ENCODE measurements at places on chromosomes 2 and 18.
A peak's percentile ranks its signal among the peaks of the same experiment; 100 is the strongest.

DNA sequence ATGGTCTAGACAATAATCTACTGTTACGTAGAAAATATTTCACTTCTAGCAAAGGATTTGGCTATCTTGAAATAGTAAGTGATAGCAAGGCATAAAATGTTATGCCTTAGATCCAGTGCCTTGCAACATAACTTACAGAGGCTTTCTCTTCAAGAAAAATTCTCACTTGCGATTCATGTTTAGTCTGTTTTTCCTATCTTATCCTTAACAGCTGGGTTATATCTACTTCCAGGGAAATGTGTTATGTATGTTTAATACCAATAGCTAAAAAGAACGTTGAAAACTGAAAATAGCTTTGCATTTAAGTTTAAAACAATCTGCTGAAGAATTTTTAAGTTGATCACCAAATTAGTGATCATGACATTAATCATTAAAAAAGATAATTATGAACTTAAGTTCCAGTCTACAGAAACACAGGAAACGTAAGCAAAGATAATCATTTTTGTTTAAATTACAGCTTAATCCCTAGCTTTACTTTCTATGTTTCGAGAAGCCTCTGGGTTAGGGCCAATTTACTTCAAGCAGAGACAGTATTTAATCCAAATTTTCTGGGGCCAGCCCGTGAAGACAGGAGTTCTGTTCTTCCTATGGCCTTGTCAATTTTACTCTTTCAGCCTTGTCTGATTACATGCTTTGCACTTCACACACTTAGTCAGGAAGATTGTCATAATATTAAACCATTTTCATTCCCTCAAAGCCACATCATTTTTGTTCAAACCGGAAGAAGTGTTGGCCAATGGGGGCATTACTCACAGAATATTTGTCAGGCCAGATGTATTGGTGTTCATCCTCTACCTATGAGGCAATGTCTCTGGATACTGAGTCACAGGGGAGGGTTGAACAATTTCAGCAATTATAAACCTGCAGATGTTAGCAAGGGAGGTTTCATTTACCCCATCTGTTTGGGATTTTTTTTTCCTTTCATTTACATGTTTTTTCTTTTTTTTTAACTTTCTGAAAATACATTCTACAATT, 1132.9 kb upstream of the ZEB2 start:
- no peak for DNase-seq

- DNase-seq = no peak
Observed at GRCh38 chr2:231276987-231277386, 78.6 kb downstream of the ARMC9 start.

GRCh38 chr2:229296016-229296415, 24.9 kb upstream of the PID1 start:
- DNase-seq = no peak

- DNase-seq = no peak
Observed at GRCh38 chr18:74278058-74278457, 13.7 kb downstream of the CYB5A start.

DNA sequence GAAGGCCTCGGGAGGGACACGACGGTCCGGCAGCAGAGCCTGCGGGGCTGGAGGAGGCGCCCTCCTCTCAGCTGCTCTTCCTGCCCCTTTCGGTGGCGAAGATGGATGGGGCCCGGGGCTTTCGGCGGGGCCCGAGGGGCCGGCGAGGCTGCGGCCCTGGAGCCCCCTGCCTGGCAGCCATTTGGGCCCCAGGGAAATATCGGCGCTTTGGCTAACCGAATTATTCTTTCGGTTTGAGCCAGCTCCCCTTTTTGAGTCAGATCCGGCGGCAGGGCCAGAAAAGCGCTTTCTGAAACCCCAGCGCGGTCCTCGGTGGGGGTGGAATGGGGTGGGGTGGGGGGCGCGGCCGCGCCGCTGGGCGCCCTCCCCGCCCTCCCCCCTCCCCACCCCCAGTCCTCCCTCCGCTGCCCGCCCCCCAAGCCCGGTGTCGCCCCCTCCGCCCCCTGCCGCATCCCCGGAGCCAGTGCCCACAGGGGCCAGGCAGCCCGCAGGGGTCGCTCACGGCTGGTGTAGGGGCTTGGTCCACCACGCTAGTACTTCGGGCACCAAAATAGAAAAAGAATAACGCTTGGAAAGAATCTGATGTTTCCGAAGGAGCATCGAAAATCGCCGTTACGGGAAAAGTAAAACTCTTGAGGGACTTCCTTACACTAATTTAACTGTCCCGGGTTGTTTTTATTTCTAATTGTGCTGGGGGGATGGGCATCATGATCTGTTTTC, 9.1 kb upstream of the ARID5A start:
- no peak for DNase-seq

GRCh38 chr2:71832388-71832787, 315.3 kb downstream of the CYP26B1 start:
- DNase-seq = no peak

DNA sequence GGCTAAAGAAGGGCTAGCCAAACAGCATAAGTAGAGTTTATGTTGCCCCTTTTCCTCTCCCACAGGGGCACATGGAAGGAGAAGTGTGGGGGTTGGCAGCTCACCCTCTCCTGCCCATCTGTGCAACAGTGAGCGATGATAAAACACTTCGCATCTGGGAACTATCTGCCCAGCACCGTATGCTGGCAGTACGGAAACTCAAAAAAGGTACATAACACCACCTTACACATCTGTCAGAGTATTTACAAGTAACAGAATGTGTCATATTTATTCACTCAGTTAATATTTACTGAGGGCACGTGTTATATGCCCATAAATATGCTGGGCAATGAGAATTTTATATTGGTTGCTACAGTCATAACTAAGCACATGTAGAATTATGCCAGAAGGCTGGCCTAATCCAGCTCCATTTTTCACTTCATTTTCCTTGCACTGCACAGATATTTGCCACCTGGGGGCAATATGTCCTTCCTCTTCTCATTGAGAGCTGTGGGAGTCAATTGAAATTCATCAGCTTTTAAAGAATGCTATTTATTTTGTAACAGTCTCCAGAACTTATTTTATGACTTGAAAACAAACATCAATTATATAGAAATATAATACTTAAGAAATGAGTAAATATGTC, 150.6 kb downstream of the RTN4 start:
- DNase-seq = peak; percentile 38

DNA sequence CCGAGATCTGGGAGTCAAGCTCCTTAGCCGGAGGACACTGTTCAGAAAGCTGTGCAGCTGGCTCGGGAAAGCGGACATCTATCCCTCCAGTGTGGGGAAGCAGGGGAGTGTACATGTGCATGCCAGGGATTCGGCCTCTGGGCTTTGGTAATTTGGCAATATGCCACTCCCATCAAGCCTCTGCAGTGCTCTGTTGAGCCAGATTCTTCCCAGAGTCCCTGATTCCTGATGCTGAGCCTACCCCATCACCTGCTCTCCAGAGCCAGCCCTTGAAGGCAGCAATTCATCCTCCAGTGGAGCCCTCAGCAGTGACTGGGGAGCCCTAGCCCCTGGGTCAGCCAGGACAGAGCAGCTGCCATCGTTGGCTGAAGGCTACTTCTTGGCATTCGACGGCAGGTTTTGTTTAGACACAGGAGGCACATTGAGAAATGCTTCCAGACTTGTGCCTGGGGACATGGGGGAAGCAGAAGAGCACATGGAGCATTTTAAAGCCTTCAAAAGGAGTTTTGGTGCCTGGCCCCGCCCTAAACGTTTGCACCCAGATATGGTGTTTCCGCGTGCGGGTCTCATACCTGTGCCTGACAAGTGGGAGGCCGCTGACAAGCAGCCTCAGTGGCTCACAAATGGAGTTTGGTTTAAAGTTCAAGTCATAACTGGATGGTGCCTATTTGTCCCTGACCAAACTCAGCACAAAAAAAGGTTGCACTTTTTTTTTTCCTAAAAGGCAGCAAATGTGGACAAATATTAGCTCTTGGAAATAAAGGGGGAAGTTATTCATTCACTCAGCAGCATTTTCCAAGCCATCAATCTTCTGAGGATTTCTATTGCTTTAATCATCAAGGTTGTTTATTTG, 272.8 kb downstream of the CYRIA start:
- no peak for DNase-seq

- DNase-seq = no peak
Observed at GRCh38 chr2:197170208-197170607, 140.4 kb downstream of the ANKRD44 start.

- no peak for DNase-seq
Observed at GRCh38 chr2:54336136-54336976, 80.3 kb upstream of the TSPYL6 start.

DNA sequence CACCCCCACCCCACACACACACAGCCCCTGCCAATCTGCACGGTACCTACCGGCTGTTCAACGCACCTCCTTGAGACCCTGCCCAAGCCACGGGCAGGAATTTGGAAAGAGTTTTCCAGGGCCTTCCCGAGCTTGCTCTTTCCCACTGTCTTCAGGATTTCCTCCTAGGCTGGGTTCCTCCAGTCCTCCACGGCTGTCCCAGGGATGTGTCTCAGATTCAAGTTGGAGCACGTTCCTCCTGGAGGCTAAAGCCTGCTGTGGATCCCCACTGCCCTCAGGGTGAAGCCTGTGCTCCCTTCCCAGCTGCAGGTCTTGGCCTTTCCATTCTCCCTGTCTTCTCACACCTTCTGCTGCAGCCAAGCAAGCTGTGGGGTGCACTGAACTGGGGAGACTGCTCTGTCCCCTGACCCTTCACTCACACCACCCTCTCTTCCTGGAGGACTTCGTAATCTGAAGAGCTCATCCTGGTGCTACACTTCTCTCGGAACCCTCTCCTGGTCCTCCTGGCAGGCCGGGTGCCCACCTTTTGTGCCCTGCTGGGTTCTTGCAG, 54.9 kb upstream of the HS6ST1 start:
- DNase-seq = no peak

GRCh38 chr2:208359632-208359986, 47.0 kb upstream of the PTH2R start:
- no peak for DNase-seq

DNA sequence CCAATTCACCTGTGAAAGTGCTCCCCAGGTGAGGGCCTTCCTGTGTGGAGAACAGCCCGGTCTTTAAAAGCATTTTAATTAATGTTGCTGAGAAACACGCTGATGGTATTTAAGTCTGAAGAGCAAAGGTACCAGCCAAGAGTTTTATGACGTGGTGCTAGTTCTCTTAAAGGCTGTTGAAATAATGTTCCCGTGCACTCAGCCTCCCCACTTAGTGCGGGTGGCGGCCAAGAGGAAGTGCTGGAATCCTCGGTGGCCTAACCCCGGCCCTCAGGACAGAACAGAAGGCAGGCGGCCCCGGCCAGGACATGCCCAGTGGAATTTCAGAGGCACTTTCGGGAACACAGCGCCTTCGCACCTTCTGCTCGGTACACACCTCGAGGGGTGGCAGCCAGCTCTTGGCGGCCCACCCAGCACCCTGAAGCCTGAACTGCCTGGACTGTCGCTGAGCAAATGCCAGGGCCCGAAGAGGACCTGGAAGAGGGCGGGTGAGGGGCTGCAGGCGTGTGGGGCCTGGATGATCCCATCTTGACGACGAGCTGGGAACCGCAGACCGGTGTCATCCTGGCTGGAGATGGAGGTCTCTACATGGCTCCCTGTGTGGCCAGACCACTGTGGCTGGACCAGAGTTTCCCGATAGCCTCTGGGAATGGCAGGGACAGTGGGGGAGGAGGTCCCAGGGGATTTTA, 142.9 kb downstream of the ASB1 start:
- DNase-seq = no peak

DNA sequence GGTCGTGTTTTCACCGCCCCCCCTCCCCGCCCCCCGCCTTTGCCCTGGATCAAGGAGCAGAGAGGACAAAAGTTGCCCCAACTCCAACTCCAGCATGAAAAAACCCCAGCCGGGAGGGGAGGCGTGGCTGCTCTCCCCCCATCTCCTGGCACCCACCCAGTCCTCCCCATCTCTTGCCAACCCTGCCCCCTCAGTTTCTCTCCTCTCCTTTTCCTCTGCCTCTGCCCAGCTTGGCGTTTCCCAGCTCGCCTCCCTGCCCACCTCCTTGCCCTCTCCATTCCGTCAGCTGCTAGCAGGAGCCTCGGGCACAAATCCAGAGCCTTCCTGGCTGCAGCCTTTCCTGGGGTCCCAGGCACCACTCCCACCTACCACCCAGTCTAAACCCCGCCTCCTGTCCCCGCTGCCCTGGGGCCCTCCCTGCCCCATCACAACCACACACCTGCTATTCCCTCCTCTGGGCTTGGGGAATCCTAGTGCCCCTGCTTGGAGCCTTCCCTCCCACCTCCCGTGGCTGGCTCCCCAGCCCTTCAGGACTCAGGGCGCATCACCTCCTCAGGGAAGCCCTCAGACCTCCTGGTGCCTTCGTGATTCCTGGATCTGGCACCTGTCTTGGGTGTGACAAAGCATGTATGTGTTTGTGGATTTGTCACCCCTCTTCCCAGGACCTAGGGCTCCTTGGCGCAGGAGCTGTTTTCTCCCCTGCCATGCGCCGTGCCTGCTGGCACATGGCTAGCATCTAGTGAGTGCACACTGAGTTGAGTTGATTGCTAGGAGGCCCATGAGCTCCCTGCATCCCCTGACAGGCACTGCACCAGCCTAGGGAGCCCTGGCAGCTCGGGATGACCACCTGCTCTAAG, 209.1 kb downstream of the TFCP2L1 start:
- DNase-seq = peak; percentile 18

DNA sequence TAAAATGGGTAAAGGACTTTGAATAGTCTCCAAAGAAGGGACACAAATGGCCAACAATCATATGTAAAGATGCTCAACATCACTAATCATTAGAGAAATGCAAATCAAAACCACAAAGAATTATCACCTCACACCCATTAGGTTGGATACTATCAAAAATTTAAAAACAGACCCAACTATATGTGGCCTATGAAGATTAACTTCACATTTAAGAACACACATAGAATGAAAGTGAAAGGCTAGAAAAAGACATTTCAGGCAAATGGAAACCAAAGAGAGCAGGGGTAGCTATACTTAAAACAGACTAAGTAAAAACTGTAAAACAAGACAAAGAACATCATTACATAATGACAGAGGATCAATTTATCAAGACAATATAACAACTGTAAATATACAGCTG, 53.5 kb upstream of the ASPRV1 start:
- DNase-seq = no peak

GRCh38 chr2:111665551-111666116, 218.4 kb downstream of the ANAPC1 start:
- DNase-seq = peak; percentile 19

DNA sequence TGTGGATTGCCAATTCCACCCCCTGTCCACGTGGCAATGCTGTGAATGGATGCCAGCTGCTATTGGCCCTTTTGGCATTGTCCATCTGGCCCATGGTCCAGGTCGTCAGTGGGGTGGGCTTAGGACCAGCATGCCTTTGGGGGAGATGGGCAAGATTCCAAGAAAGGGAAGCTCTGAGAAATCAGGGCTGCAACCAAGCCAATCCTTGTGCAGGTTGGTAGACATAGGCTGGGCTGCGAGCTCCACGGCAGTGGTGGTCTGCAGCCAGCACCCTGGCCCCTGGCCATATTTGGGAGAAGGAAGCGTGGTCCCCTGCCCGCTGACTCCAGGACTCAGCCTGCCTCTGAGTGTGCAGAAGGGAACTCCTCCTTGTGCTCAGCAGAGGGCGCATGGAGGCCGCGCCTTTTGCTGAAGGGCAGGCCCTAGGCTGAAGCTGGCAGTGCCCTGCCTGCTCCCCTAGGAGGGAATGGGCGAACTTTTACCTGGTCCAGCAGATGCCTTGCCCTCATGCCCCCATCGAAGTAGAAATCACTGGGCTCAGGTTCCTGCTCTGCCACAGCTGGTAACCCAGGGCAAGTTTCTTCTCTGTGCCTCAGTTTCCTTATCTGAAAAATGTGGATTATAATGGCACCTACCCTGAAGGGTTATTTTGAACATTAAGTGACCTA, 5.4 kb downstream of the SPR start:
- DNase-seq = peak; percentile 63
